ENCODE measurements at places on chromosomes 3 and 15. TPM values are rescaled to one million over a fixed set of nuclear protein-coding genes. Genes with fewer than 3 reads are reported as not detected.
A peak's percentile ranks its signal among the peaks of the same experiment; 100 is the strongest.

- no peaks in the 10 kb centered on the region for H3K36me3 ChIP-seq
- no peak overlapping the region for H3K27ac ChIP-seq
- H3K4me1 ChIP-seq: peaks cover 18% of the 10 kb centered on the region
Measured at GRCh38 chr3:132228923-132229322, 88.3 kb upstream of the ACP3 start.

DNA sequence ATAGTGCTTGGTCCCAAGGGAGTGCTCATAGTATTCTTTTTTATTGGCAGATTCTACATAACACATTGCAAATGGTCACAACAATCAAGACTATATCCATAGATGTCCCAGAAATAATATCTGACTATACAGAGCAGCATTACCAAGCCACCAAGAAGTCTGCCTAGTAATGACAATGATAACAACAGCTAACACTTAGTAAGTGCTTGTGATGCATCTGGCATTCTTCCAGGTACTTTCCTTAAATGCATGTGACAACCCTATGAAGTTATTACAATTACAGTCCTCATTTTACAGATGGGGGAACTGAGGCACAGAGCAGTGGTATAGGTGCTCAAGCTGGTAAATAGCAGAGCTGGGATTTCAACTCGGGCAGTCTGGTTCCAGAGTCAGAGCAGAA is 49.6 kb upstream of the ICE2 start:
- H3K27ac ChIP-seq: no peak overlapping the region
- DNase-seq: peak; percentile 13
- H3K27me3 ChIP-seq: no peaks in the 10 kb centered on the region
- no peak overlapping the region for H3K4me3 ChIP-seq

DNA sequence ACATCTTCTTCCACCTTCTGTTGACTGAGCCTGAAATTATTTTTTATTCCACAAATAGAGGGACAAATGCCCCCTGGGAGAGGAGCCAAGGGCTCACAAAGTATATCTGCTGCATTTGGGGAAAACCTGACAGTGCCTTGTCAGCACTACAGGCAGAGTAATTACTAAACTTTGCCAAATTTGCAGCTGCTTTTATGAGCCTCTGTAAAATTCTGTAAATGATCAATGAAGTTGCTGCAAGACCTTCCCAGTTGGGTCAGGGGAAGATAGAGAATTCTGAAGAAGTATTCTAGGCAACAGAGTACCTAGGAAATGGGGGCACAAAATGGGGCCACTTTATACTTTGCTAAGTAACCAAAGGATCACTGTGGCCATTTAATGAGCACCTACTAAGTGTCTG is 10.5 kb downstream of the GHSR start:
- no peak for DNase-seq
- H3K4me3 ChIP-seq: no peak overlapping the region
- no peak overlapping the region for H3K27ac ChIP-seq
- no peaks in the 10 kb centered on the region for H3K4me1 ChIP-seq
- no peaks in the 10 kb centered on the region for H3K36me3 ChIP-seq

DNA sequence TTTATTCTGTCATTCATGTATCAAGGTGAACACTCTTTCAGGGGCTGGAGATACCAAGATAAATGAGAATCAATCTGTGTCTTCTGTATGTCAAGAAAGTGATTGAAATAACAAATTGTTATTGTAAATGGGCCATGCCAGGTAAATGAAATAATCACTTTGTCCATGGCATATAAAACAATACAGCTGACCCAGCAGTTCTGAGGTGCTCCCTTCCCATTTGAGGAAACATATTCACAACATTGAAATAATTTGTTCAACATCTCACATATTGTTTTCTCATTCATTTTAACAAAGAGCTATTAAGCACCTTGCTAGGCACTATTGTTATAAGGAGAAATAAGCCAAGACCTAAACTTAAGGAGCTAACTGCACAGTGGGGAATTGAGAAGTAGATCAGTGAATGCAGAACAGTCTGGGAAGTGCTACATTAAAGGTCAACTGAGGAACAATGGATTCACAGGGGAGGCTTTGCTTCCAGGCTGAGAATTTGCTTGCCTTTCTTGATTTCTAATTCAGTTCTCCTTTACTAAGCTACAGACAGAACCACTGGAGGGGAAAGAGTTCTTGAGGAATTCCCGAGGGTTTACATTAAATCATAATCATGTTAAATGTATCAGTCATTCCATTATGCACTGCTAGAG is 806.3 kb upstream of the ARPP21 start:
- no peak for DNase-seq
- no peaks in the 10 kb centered on the region for H3K36me3 ChIP-seq
- no peaks in the 10 kb centered on the region for H3K4me1 ChIP-seq

DNA sequence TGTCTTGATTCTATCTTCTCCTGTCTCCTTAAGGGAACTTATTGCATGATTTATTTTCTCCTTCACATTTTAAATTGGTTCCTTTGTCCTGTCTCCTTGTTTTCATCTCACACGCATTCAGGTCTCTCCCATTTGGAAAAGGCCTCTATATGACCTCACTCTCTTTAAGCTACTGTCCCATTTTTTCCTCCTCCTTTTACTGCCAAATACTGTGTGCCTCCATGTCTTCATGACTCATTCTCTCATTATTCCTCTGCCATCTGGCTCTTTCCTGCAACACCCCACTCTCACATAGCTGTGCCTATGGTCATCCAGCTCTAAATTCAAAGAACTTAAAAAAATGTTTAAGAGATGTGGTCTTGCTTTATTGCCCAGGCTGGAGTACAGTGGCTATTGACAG is 48.0 kb downstream of the TYRO3 start:
- H3K4me3 ChIP-seq: no peak overlapping the region
- peaks cover 16% of the 10 kb centered on the region for H3K4me1 ChIP-seq
- no peak overlapping the region for H3K27ac ChIP-seq
- DNase-seq: peak; percentile 52
- no peaks in the 10 kb centered on the region for H3K27me3 ChIP-seq
- no peaks in the 10 kb centered on the region for H3K36me3 ChIP-seq

DNA sequence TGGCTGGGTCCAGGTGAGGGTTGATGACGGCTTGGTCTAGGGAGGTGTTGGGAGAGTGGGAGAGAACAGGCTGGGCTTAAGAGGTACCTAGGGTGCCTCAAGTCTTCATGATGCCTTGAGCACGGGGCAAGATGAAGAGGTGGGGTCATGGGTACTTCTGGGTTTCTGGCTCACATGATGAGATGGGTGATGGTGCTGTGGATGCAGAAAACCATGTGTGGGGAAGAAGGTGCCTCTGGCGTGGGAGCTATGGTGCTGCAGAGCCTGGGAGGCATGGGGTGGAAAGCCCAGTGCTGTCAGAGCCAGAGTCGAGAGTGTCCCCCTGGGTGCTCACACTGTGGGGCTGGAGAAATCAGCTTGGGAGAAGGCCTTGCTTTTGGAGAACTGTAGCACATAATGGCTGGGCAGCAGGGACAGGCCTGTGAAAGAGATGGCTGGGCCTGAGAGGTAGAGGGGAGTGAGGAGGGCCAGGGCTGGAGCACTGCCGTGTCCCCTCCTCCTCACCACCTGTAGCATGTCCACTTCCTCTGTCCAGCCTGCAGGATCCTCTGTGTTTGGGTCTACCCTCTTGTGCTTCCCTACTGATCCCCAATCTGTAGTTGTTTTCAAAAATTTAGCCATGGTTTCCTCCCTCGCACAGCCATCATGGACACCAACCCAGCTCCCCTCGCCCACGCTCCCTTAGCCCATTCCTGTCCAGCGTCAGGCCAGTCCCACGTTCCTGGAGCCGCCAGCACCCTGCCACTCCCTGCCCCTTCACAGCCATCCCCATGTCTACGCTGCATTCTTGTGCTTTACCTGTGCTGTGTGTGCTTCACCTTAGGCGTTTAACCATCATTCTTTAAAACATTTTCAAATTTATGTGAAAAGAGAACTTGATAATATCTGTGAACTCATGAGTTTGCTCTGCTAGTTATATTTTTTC is 132.0 kb downstream of the EEFSEC start:
- H3K4me1 ChIP-seq: no peaks in the 10 kb centered on the region
- DNase-seq: no peak
- H3K27ac ChIP-seq: no peak overlapping the region
- no peak overlapping the region for H3K4me3 ChIP-seq

GRCh38 chr3:151315136-151315535 is 1.5 kb downstream of the GPR87 start:
- peak overlapping the region; percentile 94 for H3K27ac ChIP-seq
- peaks cover 26% of the 10 kb centered on the region for H3K4me1 ChIP-seq
- peak overlapping the region; percentile 80 for H3K4me3 ChIP-seq
- peaks cover 30% of the 10 kb centered on the region for H3K36me3 ChIP-seq

DNA sequence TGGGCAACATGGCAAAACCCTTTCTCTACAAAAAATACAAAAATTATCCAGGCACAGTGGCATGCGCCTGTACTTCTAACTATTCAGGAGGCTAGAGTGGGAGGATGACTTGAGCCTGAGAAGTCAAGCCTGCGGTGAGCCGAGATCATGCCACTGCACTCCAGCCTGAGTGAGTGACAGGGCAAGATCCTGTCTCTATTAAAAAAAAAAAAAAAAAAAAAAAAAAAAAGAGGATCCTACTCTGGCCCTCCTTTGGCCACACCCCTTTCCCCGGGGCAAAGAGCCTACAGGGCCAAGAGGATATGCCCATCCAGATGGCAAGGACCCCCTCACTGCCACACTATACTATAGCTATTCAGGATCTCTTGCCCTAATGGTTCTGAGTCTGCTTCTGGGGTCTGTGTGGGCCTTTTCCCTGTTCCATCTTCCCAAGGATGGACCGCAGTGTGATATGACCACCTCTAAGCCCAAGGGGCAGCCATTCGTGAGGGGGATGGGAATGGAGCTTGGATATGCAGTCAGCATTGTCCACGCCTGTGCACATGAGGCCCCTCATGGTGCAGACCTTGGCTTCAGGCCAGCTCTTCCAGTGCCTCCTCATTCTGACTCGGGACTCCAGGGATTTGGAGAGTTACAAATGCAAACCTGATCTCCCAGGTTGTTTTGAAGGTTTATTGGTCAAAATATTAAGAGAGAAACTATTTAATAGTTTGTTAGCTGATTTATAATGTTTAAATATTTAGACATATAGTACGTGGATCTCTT is 7.3 kb downstream of the TYRO3 start:
- H3K27ac ChIP-seq: no peak overlapping the region
- H3K36me3 ChIP-seq: no peaks in the 10 kb centered on the region
- no peaks in the 10 kb centered on the region for H3K4me1 ChIP-seq
- no peak for DNase-seq
- no peaks in the 10 kb centered on the region for H3K27me3 ChIP-seq

Gene RAB6B
- total RNA-seq: 1.1 TPM

Gene MPI
- 31.4 TPM for total RNA-seq

Gene STAG1
- total RNA-seq: 29.2 TPM

Measured in MCF 10A (cell line).